ENCODE measurements at places on chromosomes 3 and 15. TPM values are rescaled to one million over a fixed set of nuclear protein-coding genes. Genes with fewer than 3 reads are reported as not detected.
A peak's percentile ranks its signal among the peaks of the same experiment; 100 is the strongest.

EFCAB12 gene
- total RNA-seq = not detected

CPNE9 gene
- not detected for total RNA-seq

OSBPL10 gene
- 13.9 TPM for total RNA-seq

- DNase-seq = peak; percentile 38
These were observed 6.5 kb downstream of the TAGLN3 start for GRCh38 chr3:112005091-112005672.

DNA sequence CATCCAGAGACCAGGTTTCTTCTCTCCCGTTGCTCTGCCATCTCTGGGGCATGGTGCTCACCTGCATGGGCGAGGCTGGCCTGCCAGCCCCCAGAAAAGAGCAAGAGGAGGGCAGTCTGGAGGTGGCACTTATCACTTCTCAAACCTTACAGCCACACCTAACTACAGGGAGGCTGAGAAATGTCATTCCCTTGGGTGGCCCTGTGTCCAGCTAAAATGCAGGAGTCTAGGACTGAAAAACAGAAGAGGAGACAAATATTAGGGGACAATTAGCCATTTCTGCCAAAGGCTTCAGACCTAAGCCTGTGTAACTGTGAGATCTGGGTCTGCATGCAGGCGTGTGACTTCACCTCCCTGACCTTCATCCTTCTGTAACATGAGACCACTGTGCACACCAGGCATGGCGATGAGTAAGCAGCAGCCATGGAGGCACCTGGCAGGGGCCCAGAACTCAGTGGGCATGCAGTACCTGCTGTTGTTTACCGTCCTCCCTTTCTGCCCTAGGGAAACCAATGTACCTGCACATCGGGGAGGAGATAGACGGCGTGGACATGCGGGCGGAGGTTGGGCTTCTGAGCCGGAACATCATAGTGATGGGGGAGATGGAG, 83.4 kb downstream of the MESD start:
- peak; percentile 87 for DNase-seq

- no peak for DNase-seq
These were observed 90.6 kb downstream of the MYO5A start for GRCh38 chr15:52438047-52438446.

- DNase-seq = peak; percentile 28
These were observed 106.5 kb downstream of the ZNF609 start for GRCh38 chr15:64566629-64567427.

GRCh38 chr15:100112636-100113305, 229.0 kb downstream of the ADAMTS17 start:
- DNase-seq = peak; percentile 71

All from M059J (cell line).